ENCODE measurements at places on chromosomes 13 and 19.
A peak's percentile ranks its signal among the peaks of the same experiment; 100 is the strongest.

DNA sequence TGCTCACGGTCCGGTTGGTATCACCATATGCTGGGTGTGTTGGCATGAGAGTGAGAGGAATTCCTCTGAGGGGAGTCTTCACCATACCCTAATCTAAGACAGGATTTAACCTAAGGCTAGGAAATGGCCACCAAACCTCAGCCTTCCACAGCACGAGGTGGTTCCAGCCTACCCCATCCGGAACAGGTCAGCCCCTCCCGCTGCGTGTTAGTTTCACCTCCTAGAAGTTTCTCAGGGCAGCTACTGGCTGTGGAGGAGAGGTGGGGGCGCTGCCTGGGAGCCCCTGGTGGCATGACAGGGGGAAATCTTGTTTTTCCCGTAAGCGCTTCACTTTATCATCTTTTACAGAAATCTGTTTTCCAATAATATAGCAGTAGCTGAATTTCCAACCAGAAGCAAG, 55.1 kb downstream of the RGCC start:
- no peak for DNase-seq

DNA sequence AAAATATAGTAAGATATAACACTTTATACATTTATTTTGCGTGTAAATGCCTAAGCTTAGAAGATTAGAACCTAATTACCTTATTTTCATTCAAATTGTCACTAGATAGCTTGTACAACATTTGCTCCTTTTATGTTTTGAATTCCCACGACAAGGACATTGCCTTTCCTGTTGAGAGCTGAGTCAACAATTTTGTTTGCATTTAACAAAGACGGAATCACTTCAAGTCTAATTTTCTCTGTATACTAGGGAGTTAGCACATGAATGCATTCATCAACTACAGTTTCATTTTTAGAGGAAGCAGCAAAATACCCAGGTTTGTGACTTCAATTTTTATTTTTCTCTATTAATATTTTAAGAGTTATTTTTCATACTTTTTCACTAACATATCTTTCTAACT, 48.7 kb upstream of the PCCA start:
- DNase-seq: peak; percentile 72

DNA sequence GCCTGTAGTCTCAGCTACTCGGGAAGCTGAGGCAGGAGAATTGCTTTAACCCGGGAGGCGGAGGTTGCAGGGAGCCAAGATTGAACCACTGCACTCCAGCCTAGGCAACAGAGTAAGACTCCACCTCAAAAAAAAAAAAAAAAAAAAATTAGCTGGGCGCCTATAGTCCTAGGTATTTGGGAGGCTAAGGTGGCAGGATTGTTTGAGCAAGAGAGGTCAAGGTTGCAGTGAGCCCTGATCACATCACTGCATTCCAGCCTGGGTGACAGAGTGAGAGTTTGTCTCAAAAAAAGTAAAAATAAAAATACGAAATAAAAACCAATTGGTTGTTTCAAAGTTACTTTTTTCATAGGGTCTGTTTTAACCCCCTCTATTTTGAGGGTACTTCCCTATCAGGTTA, 1.3 kb upstream of the LMNB2 start:
- DNase-seq: no peak

GRCh38 chr13:94560116-94560515, 35.8 kb downstream of the TGDS start:
- DNase-seq: no peak

- no peak for DNase-seq
Measured at GRCh38 chr13:44350775-44351504, 22.7 kb upstream of the SERP2 start.

GRCh38 chr19:55158848-55159749, 1.6 kb upstream of the TNNI3 start:
- no peak for DNase-seq

- no peak for DNase-seq
Measured at GRCh38 chr13:27026396-27026795, 145.2 kb downstream of the USP12 start.

- DNase-seq: no peak
Measured at GRCh38 chr19:29383696-29384095, 142.1 kb upstream of the VSTM2B start.

- DNase-seq: no peak
Measured at GRCh38 chr13:42322806-42323205, 50.9 kb downstream of the AKAP11 start.

DNA sequence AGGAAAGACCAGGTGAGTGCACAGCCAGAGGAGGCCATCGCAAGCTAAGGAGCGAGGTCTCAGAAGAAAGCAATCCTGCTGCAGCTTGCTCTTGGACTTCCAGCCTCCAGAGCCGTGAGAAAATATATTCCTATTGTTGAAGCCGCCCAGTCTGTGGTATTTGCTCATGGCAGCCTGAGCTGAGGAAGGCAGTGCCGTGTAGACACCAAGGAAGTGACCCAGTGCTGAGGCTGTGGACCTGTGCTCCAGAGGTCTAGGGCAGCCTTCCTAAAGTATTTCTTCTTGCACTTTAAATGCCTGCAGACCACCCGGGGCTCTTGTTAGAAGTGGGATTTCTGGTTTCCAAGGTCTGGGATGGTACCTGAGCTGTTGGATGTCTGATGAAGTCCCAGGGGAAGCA, 158.5 kb upstream of the KL start:
- no peak for DNase-seq

- no peak for DNase-seq
Measured at GRCh38 chr13:23632048-23632582, 61.9 kb downstream of the TNFRSF19 start.

DNA sequence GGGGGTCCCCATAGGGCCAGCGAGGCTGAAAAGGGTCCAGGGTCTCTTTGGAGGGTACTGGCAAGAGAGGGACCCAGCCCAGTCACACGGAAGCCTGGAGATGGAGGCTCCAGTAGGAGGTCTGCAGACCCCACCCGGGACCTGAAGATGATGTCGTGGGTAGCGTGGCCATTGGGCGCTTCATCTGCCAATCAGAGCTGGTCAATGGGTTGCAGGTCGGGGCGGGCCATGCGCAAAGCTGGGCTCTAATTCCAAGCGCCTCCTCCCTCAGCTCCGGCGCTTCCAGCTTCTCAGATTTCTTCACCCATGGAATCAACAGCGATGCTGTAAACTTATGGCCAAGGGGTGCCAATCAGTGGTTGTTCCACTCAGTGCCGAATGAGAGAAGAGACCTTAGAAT, 10.9 kb downstream of the SIGLEC12 start:
- DNase-seq: no peak

GRCh38 chr19:814152-815078, 7.3 kb downstream of the PLPPR3 start:
- no peak for DNase-seq

DNA sequence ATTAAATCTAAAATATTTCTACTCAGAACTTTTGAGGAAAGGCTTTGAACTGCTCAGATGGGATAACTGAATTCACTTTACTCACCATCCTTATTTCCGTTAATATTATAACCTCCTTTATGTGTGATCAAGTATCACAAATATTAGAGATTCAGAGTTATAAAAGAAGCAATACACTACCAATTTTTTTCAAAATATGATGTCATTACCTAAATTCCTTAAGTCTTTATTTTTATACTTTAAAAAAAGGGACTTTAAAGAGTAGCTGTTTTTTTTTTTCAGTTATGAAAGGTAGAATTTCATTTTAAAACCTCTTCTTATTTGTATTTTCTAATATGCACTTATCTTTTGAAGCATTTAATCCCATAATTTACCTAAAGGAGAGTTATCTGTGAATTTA, 239.5 kb downstream of the DIAPH3 start:
- no peak for DNase-seq

GRCh38 chr13:90605664-90606063, 741.8 kb upstream of the MIR17HG start:
- DNase-seq: no peak

- DNase-seq: no peak
Measured at GRCh38 chr19:1825909-1826556, 14.0 kb upstream of the ATP8B3 start.

- DNase-seq: no peak
Measured at GRCh38 chr13:70814684-70815083, 706.4 kb upstream of the KLHL1 start.

- no peak for DNase-seq
Measured at GRCh38 chr13:70893832-70894231, 785.6 kb upstream of the KLHL1 start.

DNA sequence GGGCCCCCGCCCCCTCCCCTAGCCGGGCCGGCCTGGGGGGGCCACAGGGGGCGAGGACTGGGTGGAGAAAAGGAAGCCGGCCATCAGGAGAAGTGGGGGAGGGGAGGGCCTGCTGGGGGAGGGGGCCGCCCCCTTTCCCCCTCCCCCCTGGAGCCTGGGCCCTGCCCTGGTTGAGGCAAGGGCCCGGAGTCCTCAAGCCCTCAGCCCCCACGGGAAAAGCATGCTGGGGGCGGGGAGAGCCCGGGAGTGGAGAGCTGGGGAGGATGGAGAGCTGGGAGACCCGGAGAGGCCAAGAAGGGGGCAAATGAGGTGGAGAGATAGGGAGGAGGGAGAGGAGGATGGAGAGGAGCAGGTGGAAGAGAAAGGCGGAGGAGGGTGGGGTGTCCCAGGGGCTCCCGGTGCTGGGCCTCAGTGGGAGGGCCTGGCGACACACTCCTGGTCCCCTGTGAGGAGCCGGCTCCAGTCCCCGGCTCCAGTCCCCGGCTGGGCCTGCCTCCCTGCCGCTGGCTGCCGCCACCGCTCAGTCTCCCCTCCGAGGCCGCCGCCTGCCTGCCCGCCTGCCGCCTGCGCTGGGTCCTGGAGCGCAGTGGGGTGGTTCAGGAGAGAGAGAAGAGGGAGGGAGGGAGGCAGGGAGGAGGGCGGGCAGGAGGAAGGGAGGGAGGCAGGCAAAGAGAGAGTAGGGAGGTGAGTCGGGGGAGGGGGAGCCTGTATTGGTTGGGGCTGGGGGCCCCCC, at the start of gene GRIK5:
Gene GRIK5 (minus strand): TSS at position 588 of the 733 bp plus-strand sequence. CDS start 4,436 bp downstream, outside the sequence.
- DNase-seq: no peak

GRCh38 chr13:110037925-110038573, 251.7 kb upstream of the IRS2 start:
- DNase-seq: no peak

DNA sequence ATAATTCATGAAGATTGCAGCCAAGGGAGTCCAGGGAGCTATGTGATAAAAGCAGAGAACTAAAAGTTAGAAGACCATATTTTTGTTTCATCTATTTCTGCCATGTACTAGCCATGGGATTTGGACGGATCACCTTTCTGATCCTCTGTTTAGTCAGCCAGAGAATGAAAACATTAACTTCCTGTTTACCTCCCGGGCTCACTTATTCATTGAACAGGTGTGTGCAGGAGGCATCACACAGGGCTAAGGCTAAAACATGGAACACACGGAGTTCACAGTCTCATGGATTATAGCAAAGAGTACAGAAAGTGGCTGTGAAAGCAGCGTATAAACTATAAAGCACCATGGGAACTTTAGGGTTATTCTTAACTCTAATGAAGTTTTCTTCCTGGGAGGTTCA, 96.8 kb downstream of the GPR12 start:
- DNase-seq: peak; percentile 20

GRCh38 chr19:9296336-9296735, 13.3 kb downstream of the ZNF699 start:
- no peak for DNase-seq

- no peak for DNase-seq
Measured at GRCh38 chr19:934865-935479, 9.1 kb downstream of the ARID3A start.

GRCh38 chr19:47022140-47022536, 2.5 kb downstream of the NPAS1 start:
- no peak for DNase-seq

DNA sequence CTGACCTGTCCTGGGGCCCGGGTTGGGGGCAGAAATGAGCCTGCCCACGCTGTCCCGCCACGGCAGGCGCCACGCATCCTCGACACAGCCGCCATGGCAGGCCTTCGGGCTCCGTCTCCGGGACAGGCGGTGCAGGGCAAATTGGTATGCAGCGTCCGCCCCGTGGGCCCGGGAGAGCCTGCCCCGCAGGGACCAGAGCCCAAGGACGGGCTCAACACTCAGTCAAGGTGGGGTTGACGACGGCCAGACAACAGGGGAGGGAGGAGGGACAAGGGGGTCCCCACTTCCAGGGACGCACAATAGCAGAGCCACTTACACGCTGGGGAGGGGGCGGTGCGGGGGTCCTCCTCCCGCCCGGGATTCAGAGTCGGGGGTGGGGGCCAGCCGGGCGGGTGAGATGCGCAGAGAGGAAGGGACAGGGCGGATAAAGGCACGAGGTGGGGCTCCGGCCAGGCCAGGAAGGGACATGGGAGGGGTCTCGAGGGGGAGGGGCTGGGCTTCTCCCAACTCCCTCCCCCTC, 1.2 kb downstream of the CTXN1 start:
- DNase-seq: no peak

GRCh38 chr13:29901710-29902631, 51.6 kb upstream of the UBL3 start:
- DNase-seq: no peak

GRCh38 chr13:83121896-83122295, 760.4 kb downstream of the SLITRK1 start:
- no peak for DNase-seq

GRCh38 chr19:33677745-33678426, 56.1 kb downstream of the CHST8 start:
- no peak for DNase-seq

DNA sequence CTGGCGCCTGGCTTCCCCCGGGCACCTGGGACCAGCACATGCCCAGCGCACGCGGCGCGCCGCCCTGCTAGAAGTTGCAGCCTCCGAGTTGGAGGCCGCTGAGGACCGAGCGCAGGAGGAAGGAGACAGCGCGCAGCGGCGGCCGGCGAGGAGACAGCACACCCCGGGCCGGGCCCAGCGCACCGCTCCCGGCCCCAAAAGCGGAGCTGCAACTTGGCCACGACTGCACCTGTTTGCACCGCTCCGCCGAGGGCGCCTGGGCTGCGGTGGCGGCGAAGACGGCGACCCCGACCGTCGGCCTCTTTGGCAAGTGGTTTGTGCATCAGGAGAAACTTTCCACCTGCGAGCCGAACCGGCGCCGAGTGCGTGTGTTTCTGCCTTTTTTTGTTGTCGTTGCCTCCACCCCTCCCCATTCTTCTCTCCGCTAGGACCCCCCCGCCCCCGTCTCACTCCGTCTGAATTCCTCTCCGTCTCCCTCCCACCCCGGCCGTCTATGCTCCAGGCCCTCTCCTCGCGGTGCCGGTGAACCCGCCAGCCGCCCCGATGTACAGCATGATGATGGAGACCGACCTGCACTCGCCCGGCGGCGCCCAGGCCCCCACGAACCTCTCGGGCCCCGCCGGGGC, at the start of gene SOX1:
Gene SOX1 (plus strand): TSS at position 34 of the 626 bp plus-strand sequence. CDS start 510 bp downstream, at position 544.
- no peak for DNase-seq

- DNase-seq: no peak
Measured at GRCh38 chr19:6076675-6077463, 33.4 kb downstream of the RFX2 start.

GRCh38 chr13:29522044-29522685, 73.3 kb downstream of the SLC7A1 start:
- DNase-seq: no peak
